ENCODE measurements at places on chromosomes 2 and 18. TPM values are rescaled to one million over a fixed set of nuclear protein-coding genes. Genes with fewer than 3 reads are reported as not detected.
A peak's percentile ranks its signal among the peaks of the same experiment; 100 is the strongest.

DNA sequence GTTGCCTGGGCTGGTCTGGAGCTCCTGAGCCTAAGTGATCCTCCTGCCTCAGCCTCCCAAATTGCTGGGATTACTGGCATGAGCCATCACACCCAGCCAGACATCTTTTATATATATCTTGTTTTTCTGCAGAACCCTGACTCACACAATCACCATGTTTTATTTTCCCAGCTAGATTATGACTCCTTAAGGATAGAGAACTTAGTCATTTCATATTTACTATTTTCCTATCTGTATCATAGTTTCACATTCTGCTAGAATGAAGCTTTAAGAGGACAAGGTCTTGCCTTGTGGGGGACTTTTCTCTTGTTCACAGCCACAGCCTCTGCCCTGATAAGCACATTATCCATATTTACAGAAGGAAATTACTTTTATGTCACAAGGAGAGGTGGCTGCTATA, 73.9 kb downstream of the LBH start:
- no peak overlapping the region for H3K4me3 ChIP-seq
- no peak for DNase-seq
- no peak overlapping the region for H3K27ac ChIP-seq

GRCh38 chr2:190674966-190675650, 26.2 kb downstream of the NAB1 start:
- H3K27ac ChIP-seq = no peak overlapping the region
- H3K27me3 ChIP-seq = no peaks in the 10 kb centered on the region
- DNase-seq = no peak
- H3K36me3 ChIP-seq = peaks cover 3% of the 10 kb centered on the region
- peaks cover 7% of the 10 kb centered on the region for H3K4me1 ChIP-seq
- no peak overlapping the region for H3K4me3 ChIP-seq

GRP gene
- not detected for total RNA-seq

DCC gene
- total RNA-seq = not detected

DNA sequence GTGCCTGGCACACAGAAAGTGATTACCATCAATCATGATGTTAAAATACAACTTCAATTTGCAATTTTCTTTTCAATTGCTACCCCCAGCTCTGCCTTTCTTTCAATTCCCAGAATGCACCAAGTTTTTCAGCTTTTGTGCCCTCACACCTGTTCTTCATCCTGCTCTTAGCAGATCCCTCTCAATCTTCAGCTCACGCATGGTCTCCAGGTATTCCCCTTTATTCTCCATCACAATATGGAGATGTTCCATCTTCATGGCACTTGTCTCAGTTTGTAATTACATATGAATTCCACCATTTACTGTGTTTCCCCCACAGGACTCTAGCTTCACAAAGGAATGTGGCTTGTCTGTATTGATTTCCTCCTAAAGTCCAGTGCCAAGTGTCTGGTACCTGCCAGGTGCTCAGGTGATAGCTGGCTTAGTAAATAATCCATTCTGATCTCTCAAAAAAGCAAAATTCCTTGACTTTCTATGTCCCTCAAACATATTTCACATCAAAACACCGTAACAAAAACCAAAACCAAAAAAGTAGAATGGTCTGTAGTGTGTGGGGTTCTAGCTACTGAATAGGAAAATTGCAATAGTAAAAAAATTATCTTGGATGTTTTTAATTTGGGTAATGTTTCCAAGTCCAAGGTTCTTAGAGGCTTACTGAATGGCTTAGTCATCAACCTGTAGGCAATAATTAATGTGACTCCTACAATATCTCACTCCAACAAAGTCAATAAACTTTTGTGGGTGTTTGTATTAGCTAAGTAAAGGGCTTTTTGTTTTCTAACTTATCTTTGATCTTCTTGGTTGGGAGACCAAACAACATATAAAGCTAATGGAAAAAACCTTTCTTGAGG, 2.9 kb upstream of the INSIG2 start:
- no peak overlapping the region for H3K4me3 ChIP-seq
- DNase-seq = peak; percentile 51
- H3K36me3 ChIP-seq = no peaks in the 10 kb centered on the region
- H3K27me3 ChIP-seq = no peaks in the 10 kb centered on the region
- peak overlapping the region; percentile 77 for H3K27ac ChIP-seq

DNA sequence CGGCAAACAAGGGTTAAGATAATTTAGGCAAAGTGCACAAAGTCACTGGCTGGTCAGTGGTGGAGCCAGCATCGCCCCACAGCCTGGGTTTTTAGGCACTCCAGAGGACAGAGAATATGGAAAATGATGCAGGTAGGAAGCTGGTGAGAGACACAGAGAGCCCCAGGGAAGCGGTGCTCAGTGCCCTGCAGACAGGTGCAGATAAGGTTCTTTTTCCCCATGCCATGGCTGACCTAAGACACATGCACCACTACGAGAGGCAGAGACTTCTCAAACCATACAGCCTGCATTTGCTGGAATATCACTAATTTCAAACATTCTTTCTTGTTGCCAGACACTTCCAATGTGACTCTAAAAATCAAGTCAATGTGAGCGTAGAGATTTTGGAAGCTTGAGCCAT, 205.7 kb upstream of the APCDD1 start:
- no peak for DNase-seq
- H3K36me3 ChIP-seq = no peaks in the 10 kb centered on the region
- no peaks in the 10 kb centered on the region for H3K27me3 ChIP-seq
- no peak overlapping the region for H3K4me3 ChIP-seq
- H3K4me1 ChIP-seq = no peaks in the 10 kb centered on the region

DNA sequence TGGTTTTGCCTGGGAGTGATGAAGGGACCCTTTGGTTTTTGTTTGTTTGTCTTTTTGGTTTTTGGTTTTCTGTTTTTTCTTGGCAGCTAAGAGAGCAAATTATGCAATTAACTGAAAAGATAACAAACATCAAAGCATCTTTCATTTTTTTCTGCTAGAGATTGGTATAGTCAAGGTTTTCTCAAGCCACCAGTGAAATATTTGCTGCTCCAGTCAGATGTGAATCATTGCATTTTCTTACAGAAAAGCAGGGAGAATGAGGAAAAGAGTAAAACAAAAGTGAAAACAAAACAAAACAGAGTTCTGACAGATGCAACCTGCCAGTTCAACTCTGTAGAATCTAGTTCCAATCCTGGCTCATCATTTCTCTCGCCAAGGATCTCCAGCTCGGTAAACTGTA, 660.7 kb downstream of the DSC3 start:
- no peaks in the 10 kb centered on the region for H3K36me3 ChIP-seq
- no peak for DNase-seq
- no peak overlapping the region for H3K27ac ChIP-seq
- no peaks in the 10 kb centered on the region for H3K4me1 ChIP-seq
- no peak overlapping the region for H3K4me3 ChIP-seq

DNA sequence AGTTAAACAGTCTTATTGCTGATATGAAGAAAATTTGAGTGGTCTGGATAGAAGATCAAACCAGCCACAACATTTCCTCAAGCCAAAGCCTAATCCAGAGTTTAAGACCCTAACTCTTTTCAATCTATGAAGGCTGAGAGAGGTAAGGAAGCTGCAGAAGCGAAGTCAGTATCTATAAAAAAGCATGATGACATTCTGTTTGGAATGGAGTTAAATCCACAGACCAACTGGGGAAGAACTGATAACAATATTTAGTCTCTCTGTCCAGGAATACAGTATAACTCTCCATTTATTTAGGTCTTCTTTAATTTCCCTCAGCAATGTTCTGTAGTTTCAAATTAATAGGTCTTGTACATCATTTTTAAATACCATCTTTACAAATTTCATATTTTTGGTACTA, 16.0 kb downstream of the PIGN start:
- no peak for DNase-seq
- H3K27me3 ChIP-seq = no peaks in the 10 kb centered on the region
- no peak overlapping the region for H3K27ac ChIP-seq
- H3K36me3 ChIP-seq = no peaks in the 10 kb centered on the region

IL36A gene
- total RNA-seq = not detected

DNA sequence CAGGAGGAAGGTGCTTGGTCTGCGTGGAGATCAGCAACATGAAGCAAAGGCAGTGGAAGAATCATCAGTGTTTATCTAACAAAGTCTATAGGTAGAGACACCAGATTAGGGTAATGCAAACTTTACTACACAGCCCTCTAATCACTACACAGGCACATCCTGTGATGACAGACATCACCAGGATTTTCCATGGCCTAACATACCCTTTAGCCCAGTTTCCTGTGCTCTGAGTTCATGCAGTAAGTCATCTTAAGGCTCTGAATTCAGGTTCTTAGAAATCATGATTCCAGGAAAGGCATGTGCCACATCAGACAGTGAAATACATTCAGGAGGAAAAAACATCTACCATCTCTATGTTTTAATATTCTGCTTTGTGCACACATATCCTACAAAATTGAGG, 708.5 kb upstream of the SLC8A1 start:
- H3K4me1 ChIP-seq = no peaks in the 10 kb centered on the region
- no peak overlapping the region for H3K27ac ChIP-seq
- H3K4me3 ChIP-seq = no peak overlapping the region
- no peaks in the 10 kb centered on the region for H3K36me3 ChIP-seq

DNA sequence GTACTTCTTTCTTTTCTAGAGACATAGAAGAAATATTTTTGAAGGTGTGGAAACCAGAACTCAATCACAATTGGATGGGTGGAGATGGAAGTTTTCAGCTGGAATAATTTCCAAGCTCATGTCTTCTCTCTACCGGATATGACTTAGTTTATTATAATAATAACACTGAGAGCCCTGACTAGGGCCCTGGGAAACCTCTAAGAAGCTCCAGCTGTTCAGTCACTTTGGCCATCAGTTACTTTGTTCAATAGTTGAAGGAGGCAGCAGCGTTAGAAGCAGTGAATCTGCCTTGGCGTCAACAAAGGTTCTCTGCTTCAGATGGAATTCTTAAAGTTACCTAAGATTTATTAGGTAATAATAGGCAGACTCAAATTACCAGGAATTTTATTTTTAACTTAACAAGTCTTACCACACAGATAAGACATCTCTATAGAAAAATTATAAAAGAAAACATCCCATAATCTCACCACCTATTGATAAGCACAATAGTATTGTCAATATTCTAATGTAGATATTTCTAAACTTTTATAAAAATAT, 293.8 kb upstream of the CHAC2 start:
- H3K4me1 ChIP-seq = no peaks in the 10 kb centered on the region
- H3K27me3 ChIP-seq = no peaks in the 10 kb centered on the region
- no peaks in the 10 kb centered on the region for H3K36me3 ChIP-seq
- H3K27ac ChIP-seq = no peak overlapping the region
- no peak overlapping the region for H3K4me3 ChIP-seq

DNA sequence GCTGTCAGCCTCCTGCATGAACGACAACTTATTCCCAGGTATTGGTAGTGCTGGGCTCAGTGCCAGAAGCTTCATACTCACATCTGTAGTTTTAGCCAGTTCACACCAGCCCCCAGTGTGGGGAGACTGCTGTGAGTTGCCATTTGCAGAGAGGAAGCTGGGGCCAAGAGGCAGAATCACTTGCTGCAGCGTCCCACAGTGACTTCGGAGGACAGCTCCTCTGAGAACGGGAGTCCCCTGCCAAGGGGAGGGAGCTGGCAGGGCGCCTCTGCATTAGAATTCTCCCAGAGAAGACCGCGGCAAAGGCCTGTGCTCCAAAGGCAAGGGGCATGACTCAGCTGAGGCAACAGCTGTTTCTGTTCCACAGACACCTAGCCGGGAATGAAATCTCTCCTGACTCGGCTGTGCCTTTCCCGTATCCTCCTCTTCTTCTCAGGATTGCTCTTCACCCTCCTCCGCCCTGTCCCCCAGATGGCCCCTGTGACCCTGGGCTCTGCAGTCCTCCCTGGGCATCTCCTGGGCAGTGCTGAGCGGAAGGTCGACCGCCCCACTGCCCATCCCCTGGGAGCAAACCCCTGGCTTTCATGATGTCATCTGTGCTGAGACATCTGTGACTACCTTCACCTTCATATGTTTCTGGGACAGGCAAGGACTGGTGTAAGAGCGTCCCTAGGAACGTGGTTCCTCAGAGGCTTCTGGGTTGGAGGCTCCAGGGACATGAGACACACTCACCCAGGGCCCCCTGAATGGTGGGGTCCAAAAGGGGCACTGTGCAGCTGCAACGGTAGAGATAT, 18.0 kb downstream of the MAL start:
- H3K36me3 ChIP-seq = no peaks in the 10 kb centered on the region
- no peak overlapping the region for H3K4me3 ChIP-seq
- DNase-seq = peak; percentile 54
- H3K27ac ChIP-seq = no peak overlapping the region
- H3K27me3 ChIP-seq = no peaks in the 10 kb centered on the region

DNA sequence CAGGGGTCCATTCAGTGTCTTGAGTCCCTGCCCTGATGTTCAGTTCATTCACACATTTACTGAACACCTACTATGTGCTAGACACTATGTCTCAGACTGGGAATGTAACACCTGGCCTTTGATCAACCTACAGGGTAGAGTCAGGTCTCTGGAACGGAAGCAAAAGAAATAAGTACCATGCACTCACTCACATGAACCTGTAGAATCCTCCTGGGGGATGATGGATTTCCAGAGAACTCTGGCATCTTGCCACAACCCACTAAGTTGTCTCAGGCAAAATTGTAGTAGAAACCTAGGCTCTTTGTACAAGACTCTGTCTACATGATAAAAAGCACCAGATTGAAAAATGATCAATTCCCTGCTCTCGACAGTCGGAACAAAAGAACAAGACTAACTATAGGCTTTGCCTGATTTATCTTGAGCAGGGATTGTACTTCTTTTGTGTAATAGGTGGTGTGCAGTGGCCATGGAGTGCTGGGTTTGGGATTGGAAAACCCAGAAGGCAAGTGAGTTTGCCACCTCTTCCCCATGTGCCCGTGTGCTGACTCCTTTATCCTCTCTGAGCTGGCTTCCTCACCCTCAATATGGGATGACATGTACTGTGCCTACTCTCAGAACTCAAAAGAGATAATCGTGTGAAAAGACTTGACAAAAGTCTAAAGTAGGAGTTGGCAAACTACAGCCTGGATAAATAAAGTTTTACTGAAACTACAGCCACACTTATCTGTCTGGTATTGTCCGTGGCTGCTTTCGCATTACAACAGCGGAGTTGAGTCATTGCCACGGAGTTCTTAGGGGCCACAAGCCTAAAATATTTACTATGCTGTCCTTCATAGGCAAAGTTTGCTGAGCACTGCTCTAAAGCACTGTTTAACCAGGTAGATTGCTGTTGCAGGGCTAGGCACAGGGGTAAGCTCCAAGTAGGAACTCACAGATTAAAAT, 4.4 kb downstream of the CAPN14 start:
- H3K4me1 ChIP-seq = no peaks in the 10 kb centered on the region
- no peaks in the 10 kb centered on the region for H3K27me3 ChIP-seq
- H3K4me3 ChIP-seq = no peak overlapping the region
- no peaks in the 10 kb centered on the region for H3K36me3 ChIP-seq
- no peak overlapping the region for H3K27ac ChIP-seq

GKN2 gene
- total RNA-seq = not detected

- no peak overlapping the region for H3K4me3 ChIP-seq
- H3K4me1 ChIP-seq = no peaks in the 10 kb centered on the region
- no peaks in the 10 kb centered on the region for H3K27me3 ChIP-seq
These were observed 318.7 kb downstream of the CYP26B1 start for GRCh38 chr2:71829008-71829407.

SCYGR4 gene
- total RNA-seq = not detected

ARHGAP15 gene
- total RNA-seq = 4.4 TPM

GRCh38 chr18:63005306-63005705, 290.0 kb downstream of the PHLPP1 start:
- H3K4me3 ChIP-seq = no peak overlapping the region
- no peaks in the 10 kb centered on the region for H3K27me3 ChIP-seq
- no peak overlapping the region for H3K27ac ChIP-seq

Measured in right lobe of liver (tissue), 6 donors.